ENCODE measurements at places on chromosomes 4 and X.

GRCh38 chr4:171239196-171239595 lies 574.0 kb upstream of the GALNTL6 start:
- no peak for DNase-seq

DNA sequence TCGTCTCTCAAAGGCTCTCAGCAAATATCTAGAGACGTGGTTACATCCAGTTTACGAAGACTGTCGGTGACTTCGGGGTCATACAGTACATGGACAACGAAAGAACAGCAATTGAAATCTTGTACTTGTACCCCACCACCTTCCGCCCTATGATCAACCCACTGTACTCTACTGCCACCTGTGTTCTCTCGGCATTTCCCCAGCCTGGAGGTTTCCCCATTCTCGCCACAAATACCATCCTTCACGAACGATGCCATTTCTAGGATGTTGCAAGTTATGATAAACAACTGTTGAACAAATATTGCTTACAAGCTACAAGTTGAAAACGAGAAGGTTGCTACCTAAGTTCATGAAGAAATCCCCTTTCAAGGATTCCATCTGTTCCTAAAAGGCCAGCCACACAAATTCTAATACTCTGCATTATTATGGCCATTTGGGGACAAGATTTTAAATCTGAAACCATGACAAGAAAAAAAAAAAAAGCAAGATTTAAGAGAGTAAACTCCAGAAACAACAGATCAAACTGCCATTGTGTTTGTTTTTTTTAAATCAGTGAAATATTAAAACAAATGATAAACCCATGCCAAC lies 1.6 kb downstream of the APBB2 start:
- DNase-seq, result no peak

GRCh38 chrX:2262668-2263055 lies 238.1 kb downstream of the DHRSX start:
- no peak for DNase-seq

- DNase-seq, result no peak
Observed at GRCh38 chrX:155070663-155070974, 317 bp downstream of the CMC4 start.

GRCh38 chrX:110532581-110532931 lies 173.9 kb downstream of the RTL9 start:
- DNase-seq, result no peak

DNA sequence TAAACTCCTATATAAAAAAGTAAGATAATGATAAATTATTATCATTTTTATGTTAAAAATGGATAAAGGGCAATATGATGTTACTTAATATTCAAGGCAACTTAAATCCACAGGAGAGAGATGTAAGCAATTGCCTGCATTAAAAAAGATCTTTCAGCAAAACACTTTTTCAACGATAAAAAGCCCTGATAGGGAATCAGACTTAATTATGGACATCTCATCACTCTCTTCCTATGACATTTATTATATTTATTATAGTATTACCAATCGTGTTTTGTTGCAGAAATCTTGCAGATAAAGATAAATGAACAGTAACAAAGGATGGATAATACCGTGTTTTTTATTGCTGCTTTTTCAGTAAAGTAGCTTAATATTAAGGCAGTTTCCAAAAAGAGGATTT lies 178.5 kb downstream of the SH2D1A start:
- no peak for DNase-seq

All from fibroblast of skin of left quadriceps (primary cell).